ENCODE measurements at places on chromosomes 11 and 22.

- DNase-seq, result no peak
Measured at GRCh38 chr11:46658259-46658658, 40.9 kb downstream of the ATG13 start.

DNA sequence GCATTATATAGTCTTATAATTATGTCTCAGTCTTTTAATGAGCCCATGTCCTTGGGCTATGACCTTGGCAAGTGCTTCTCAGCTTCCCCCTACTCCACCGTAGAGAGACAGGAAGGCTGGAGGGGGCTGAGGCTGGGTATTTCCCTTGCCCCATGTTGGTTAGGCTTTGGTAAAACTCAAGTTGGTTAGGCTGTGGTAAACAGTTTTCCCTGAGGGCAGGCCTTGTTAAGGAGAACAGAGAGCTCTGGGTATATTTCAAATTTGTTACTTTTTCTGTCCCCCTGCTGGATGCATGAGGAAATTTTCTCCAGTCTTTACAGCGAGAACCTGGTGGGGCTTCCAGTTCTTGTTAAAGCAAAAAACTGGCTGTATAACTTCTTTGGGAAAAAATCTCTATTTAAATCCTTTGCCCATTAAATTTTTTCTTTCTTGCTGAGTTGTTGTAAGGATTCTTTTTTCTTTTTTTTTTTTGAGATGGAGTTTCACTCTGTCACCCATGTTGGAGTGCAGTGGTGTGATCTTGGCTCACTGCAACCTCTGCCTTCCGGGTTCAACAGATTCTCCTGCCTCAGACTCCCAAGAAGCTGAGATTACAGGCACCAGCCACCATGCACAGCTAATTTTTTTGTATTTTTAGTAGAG is 12.2 kb upstream of the DCHS1 start:
- DNase-seq, result peak; percentile 45

DNA sequence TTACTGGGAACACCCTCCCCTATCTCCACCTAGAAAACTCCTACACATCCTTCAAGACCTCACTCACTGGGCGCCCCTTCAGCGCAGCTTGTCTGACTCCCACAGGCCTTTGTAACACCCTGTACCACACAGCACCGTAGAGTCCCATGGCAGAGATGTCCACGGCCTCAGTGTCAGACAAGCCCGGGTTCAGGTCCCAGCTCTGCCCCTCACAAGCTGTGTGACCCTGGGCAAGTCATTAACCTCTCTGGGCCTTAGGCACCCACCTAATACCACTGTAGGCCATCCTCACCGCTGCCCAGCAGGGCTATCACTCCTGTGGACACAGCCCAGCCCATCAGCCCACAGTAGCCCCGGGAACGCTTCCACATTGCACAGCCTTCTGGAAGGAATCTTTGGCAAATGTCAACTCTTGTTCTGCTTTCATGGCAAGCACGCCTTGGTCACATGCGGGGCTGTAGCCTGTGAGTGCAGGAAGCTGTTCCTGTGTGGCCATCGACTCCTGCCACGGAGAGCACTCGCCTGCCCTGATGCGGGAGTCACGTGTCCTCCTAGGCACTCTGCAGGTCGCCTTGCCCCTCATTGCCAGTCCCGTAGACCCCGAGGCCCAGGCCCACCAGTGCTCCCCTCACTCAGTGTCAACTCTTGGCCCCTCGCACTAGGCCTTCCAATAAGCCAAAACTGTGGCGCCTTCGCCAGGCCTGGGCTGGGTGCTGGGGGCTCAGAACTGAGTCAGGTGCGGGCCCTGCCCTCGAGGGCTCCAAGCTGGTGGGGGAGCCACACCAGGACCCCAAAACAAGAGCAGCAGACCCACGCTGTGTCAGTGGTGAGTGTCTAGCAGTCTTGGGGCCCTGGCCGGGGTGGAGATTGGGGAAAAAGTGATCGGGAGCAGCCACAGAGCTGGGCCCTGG is 32.9 kb upstream of the RFPL3 start:
- no peak for DNase-seq

DNA sequence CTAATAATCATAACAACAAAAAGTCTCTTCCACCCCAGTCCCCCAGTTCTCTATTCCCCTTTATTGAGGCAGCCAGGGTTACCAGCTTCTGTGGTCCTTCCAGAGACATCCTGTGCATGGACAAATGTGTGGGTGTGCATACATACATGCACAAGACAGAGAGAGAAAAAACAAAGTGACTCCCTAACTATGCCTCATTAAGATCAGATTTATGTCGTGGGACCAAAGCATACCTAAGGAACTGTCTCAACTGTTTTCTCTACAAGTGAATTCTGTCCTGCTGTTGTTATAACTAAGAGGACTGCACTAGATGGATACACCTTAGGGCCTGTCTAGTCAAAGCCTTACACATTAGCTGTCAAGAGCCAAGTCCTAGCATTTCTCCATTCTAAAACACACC is 106.7 kb downstream of the MRTFA start:
- DNase-seq, result no peak

DNA sequence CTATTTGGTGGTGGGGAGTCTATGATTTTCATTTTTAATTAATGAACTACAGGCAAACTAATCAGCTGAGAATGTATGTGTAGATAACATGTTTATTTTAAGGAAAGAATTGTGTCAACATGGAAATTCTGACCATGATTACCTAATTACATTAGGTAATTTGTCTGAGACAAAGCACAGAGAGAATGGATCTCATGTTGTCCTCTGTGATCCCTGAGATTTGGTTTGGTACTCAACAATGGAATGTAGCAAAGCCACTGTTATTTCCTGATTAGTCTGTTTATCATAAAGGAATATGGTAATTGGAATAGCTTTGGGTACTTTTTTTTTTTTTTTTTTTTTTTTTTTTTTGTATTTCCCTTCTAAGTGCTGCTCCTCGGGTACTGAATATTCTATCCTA is 718.8 kb upstream of the ARHGAP42 start:
- DNase-seq, result no peak

GRCh38 chr11:64031001-64031400 is 4.7 kb upstream of the FLRT1 start:
- DNase-seq, result no peak

GRCh38 chr22:50674130-50674500 is 1.5 kb downstream of the SHANK3 start:
- DNase-seq, result no peak

DNA sequence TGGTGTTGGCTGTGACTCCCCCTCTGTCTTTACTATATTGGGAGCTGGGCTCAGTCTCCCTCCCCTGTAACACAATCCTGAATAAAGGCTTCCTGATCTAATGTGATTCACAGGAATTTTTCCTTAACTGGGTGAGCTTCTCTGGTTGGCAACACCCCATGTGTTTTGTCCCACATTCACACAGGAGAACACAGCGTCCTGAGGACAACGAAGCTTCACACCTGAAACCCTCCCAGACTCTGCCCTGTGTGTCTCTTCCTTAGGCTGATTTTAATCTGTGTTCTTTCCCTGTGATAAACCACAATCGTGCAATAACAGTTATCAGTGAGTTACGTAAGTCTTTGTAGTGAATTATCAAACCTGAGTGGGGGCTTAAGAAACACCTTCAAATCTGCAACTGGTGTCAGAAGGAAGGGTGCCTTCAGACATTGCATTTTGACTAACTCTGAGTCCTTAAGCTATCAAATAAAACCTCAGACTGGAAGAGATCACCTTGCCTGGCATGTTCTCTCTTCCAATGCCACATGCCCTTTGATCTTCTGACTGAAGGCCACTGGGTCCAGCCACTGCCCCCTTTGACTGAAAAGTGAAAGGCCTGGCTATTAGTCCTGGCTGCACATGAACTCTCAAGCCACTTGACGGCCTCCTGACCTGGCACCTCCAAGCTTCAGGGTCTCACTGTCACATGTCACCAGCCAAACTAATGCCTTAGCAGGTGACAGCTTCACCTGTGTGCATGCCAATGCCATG is 17.3 kb downstream of the APOL3 start:
- DNase-seq, result no peak

DNA sequence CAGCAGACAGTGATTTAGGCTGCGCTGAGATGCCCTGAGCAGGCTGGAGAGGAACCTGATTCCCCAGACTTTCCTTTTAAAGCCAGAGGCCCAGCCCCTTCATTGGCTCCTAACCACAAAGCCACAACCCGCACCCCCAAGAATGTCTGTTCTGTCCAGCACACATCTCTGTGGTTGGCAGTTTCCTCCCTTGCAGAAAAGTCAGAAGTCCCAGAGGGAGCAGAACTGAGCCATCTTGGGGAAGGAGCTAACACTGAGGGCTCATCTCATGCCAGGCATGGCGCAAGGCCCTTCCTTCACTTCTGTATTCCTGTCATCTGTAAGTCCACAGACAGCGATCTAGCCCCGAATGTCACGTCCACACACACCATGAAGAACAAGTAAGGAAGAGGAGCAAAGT is 97.1 kb upstream of the SYT13 start:
- DNase-seq, result peak; percentile 13

DNA sequence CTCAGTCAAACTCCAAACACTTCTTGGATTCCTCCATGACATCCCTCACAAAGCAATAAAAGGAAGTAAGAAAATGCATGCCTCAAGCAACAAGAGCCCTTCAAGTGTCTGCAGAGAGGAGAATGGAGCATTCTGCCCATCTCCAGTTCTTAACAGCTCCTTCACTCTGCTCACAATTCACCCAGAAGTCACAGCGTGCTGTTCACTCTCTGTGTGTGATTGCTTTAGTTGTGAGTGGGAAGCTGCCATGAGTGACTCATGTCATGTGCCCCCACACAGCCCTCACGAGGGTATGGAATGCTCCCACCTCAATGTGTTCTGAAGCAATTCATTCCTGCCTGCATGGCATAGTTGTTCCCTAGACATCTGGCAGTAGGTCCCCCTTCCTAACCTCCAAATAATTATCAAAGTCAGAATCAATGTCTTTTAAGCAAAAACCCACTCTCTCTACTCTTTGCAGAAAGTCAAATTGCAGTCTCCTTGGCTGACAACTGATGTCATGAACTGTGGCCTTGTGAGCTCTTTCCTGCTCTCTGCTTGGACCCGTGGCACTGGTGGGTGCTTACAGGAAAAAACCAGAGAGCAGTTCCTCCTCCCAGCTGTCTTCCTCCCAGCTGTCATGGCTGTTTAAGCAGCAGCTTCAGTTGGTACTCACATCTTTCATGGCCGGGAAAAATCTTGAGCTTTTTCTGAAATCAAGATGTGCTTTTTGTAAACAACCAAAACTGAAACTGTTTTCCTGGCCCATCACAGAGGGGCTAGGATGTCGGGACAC is 112.1 kb upstream of the SPON1 start:
- no peak for DNase-seq

GRCh38 chr11:103875855-103876510 is 160.5 kb upstream of the DDI1 start:
- DNase-seq, result no peak

- no peak for DNase-seq
Measured at GRCh38 chr22:25908755-25909154, 166.8 kb downstream of the MYO18B start.

DNA sequence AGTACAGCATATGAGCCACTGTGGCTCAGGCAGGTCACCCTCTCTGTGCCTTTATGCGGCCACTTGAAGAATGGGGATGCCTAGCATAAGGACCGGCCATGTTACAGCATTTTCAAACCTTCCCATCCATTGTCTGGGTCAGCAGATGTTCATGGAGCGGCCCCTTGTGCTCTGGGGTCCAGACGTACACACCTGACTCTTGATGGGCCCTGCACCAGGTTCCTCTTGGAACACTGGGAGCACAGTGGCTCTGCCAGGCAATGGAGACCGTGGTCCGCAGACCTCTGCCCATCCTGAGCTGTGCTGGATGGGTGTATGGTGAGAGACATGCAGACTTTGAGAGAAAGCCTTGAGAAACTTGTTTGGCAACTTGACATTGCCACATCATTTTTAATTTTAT is 9.8 kb downstream of the PRDM11 start:
- DNase-seq, result no peak

DNA sequence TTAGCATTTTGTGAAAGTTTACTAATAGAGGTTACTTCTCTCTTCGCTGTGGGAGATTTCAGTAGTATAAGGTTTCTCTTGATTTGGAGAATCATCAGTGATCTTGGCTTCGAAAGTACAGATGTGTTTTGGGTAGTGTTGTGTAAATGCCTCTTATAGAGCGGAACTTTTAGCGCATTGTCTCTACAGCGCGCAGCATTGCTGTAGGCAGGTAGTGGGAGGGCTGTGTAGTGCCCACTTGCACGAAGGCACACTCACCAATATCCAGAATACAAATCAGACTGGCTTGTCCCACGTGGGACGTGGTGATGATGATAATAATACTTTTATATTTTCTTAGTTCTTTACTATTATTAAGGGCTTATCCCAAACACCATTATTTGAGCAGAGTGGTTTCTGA is 51.4 kb downstream of the FAM83F start:
- DNase-seq, result peak; percentile 56

- no peak for DNase-seq
Measured at GRCh38 chr11:93099806-93100205, 98.0 kb downstream of the SLC36A4 start.

- DNase-seq, result no peak
Measured at GRCh38 chr11:117281159-117281558, 10.0 kb upstream of the BACE1-AS start.

- DNase-seq, result no peak
Measured at GRCh38 chr11:118927554-118928100, 1.9 kb upstream of the BCL9L start.

DNA sequence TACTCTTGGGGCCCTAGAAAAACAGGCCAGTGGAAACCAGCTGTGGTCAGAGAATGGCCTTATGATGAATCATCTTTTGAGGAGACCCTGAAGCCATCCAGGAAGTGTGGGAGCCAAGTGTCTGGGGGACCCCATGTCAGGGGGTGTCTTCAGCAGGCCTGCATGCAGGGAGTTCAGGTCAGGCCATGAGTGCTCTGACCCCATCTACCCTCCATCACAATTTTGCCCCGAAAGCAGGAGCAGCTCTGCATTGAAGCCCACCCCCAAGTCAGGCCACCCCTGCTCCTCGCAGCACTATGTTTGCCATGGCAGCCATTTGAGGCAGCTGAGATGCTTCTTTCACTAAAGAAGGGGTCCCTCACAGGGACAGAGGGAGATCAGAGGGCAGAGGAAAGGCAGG is 41.3 kb downstream of the CHST1 start:
- no peak for DNase-seq

DNA sequence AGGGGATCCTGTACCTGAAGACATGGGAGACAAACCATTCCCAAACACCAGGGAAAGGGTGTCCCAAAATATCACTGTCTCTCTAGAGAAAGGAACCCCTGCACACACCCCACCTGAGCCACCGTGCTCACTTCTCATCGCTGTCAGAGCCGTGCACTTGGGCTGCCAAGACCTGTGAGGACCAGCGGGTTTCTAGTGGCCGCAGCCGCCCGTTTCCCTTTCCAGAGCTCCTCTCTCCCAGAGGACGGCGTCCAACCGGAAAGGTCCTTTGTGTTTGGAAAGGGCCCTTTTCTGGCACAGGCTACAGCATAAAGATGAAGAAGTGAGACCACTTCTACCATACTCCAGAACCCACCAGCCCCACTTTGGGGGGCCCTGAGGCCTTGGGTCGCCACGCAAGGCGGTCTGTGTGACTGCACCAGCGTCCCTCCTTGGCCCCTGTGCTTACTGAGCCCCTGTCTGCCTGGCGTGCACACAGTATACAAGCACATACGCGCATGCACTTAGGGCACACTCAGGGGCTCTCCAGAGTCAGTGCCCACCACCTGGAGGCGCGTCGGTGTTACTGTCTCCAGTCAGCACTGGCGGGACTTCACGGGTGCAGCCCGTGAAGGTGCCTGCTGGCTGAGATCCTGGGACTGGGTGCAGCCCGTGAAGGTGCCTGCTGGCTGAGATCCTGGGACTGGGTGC is 381.8 kb downstream of the TBC1D22A start:
- DNase-seq, result no peak

Measured in activated CD4-positive, alpha-beta T cell treated with anti-CD3 and anti-CD28 coated beads for 36 hours (primary cell).